ENCODE measurements at places on chromosomes 4 and X.

DNA sequence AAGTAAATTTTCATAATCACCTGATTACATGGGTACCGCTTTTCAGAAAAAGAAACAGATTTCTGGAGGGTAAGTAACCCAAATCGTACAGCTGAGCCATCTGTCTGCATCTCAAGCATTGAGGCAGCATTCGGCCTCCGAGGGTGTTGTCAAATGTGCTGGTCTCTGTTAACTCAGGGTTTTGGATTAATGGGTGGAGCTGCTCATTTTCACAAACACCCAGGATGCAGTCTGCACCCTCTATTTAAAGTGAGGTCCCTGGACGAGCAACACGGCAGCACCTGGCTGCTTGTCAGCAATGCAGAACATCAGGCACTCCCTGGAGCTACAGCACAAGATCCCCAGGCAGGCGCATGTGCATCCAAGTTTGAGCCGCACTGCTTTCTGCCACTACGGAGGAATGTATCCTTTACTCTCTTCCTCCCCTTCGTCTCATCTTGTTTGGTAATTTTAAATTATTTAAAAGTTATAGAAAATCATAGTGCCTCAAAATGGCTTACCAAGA is 24.7 kb upstream of the NAP1L5 start:
- DNase-seq, result no peak

GRCh38 chr4:137707102-137707620 is 174.9 kb upstream of the PCDH18 start:
- DNase-seq, result no peak

DNA sequence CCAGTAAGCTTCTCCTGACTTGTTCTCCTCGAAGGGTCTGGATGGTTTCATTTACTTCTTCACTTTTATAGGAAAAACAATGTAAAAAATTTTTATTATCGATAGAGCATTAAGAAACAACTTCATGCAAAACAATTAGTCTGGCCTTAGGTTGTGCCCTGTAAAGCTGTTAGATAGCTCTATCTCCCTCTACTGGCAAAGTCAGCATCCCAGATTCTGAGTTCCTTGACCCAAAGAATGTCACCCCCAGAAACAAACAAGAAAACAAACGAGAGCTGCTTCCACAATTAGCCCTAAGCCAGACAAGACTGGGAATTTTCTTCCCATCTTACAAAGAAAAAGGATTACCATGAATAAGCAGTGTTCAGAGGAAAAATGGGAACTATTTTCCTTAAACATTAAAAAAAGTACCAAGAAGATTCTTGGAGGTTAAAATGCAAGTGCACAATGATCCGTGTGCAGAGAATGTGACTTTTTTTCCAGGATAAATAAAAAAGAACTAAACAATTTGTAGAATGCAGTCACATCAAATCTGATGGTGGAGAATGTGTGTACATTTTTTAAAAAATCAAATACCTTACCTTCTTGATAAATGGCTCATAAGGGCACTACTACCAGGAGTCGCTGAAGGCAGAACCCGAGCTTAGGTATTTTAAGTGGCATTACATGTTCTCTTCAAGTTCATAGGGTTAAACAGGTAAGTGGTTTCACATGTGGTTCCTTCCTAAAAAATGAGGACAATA is 293.2 kb downstream of the FBXO8 start:
- DNase-seq, result peak; percentile 31

DNA sequence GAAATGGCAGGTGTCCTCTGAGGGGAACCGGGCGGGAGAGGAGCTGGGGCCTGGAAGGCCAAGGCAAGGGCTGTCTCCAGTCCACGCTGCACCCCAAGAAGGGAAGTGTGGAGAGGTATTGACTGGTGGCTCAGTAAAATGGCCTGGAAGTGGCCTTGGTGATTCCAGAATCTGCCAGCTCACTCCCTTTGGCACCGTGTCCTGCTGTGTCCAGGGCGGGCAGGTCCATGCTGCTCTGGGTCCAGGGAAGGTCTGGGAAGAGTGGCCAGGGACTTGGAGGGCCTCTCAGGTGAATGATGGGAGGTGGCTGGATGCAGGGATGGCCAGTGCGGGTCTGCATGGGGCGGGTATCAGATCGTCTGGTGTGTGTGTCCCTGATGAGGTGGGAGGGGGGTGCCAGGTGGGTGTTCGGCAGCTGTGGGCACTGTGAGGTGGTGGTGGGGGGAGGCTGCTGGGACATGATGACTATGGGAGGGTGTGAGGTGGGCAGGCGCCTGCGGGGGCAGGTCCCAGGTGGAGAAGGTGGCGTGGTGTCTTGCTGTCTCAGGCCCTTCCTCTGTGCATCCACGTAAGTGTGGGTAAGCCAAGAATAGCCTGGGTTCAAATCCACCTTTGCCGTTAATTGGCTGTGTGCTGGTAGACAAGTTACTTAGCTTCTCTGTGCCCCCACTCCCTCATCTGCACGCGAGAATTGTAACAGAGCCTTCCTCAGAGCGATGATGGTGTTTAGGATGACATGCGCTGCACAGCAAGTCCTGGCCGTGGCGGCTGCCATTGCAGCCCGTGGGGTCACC is 17.7 kb downstream of the RGS12 start:
- no peak for DNase-seq

GRCh38 chrX:48649102-48649501 is 34.5 kb upstream of the WAS start:
- no peak for DNase-seq

GRCh38 chr4:6658209-6658595 is 17.7 kb downstream of the MRFAP1 start:
- no peak for DNase-seq

DNA sequence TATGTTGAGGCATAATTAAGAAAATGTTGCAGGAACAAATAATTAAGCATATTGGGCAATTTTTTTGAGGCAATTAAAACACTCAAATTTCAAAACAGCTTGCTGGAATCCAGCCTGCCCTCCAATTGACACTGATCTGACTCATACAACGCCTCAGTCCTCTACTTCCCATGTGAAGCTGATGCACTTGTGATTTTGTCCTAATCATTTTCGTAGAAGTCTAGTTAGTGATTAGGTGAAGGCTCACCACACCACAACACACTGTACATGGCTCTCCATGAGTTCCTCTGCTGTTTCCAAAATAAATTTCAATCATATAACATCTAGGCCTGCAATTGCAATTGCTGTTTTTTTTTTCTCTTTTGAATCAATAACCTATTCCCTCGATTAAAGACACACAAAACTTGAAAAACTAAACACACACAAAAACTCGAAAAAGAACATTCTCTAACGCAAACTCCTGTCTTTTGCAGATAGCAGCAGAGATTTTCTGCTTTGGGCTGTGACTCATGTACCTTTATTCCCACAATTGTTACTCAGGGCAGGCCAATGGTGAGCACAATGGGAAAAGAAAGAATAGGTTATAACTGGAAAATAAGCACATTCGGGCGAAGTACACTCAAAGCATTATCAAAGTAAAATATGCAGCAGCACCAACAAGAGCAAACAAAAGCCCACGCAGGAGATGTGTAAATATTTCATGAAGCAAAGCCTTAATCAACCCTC is 1.7 kb downstream of the GPRIN3 start:
- no peak for DNase-seq

- DNase-seq, result peak; percentile 36
Measured at GRCh38 chr4:155433636-155434360, 57.0 kb upstream of the MAP9 start.

- DNase-seq, result peak; percentile 6
Measured at GRCh38 chrX:20906571-20906970, 467.6 kb upstream of the CNKSR2 start.

- peak; percentile 47 for DNase-seq
Measured at GRCh38 chr4:160848901-160849760, 1314.7 kb downstream of the FSTL5 start.

- no peak for DNase-seq
Measured at GRCh38 chr4:76836860-76837562, 60.9 kb downstream of the SOWAHB start.

GRCh38 chr4:56637154-56637553 is 43.9 kb downstream of the HOPX start:
- DNase-seq, result no peak

DNA sequence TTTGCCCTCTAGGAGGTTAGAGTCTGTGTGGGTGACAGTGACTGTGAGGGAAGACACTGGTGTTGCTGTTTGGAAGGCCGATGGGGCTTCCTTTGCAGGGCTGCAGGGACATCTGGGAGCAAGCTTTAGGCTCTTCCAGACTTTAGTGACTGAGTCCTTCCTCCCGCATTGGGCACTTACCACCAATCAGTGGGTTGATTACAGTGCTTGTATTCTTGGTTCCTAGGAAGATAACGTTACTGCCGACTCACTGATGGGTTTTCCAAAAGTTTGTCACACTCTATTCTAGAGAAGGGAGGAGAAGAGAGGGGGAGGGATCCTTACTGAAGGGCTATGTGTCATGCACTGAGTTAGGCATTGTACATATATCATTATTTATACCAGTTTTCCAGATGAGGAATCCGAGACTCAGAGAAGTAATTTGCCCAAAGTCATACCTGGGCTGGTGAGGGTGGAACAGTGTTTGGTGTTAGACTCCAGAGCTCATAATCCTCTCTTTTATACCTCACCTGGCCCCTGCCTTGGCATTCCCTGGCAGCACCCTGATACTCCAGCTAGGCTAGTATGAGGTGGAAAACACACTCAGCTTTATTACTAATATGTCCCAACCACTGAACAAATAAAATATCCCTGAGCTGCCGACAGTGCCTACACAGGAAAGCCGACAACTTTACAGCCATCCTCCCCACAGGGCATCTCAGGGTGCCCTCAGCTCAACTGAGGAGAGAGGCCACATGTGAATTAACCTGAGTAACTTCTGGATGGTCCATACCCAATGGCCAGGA is 3.8 kb downstream of the CHST7 start:
- no peak for DNase-seq

GRCh38 chr4:172758586-172759340 is 409.8 kb upstream of the GALNT7 start:
- DNase-seq, result peak; percentile 73

- DNase-seq, result peak; percentile 88
Measured at GRCh38 chrX:78653118-78653822, 5.9 kb downstream of the RTL3 start.

GRCh38 chrX:1813809-1814208 is 198.9 kb downstream of the ASMT start:
- no peak for DNase-seq

GRCh38 chrX:40177117-40177430 is 79.3 kb upstream of the BCOR start:
- no peak for DNase-seq

GRCh38 chr4:102139132-102139573 is 206.1 kb downstream of the SLC39A8 start:
- peak; percentile 82 for DNase-seq

GRCh38 chr4:88985088-88985773 is 71.8 kb downstream of the FAM13A start:
- peak; percentile 90 for DNase-seq

GRCh38 chr4:107631560-107631959 is 88.5 kb downstream of the PAPSS1 start:
- no peak for DNase-seq

GRCh38 chr4:154137320-154137905 is 348.5 kb upstream of the SFRP2 start:
- no peak for DNase-seq

GRCh38 chrX:110125446-110126162 is 122.7 kb downstream of the TMEM164 start:
- DNase-seq, result peak; percentile 9

- DNase-seq, result peak; percentile 68
Measured at GRCh38 chr4:140756319-140757231, at the start of gene TBC1D9. Gene TBC1D9, minus strand, starts transcription at chr4:140756385. Its CDS starts 340 bp downstream, at chr4:140756045.

DNA sequence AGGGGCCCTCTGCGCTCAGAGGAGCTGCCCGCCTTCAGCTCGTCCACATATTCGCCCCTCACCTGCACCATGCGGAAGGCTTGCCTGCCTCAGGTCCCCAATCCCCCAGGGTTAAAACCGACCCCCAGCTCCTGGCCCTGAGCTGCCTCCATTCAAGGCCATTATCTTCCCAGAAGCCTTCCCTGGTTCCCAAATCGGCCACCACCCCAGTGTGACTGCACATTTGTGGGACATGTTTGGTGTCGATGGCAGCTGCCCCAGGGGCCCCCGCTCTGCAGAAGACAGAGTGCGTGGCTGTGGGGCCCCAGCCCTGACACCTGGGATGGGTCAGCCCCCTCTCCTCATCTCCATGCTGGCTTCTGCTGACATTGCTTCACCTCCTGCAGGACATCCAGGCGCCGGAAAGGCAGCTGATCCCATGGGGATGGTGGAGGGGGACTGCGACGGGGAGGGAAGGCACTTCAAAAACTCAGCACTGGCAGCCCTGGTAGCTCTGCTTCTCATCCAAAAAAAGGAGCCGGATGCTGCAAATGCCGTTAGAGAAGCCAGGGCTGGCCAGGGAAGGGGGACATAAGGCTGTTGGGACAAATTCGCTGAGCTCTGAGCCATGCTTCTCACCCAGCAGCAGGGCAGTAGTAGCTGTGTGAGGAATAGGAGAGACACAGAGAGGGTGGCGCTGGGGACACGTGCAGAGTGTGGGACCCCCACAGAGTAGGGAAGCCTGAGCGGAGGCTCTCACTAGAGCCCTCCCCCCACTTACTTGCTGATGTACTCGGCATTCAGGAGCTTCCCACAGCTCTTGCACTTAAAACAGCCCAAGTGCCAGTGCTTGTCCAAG is 78.5 kb downstream of the ABLIM2 start:
- DNase-seq, result no peak

- DNase-seq, result no peak
Measured at GRCh38 chr4:8341691-8342090, 72.1 kb downstream of the HTRA3 start.

GRCh38 chr4:106034751-106035150 is 139.5 kb downstream of the NPNT start:
- no peak for DNase-seq

GRCh38 chrX:78712336-78712735 is 35.2 kb upstream of the LPAR4 start:
- DNase-seq, result peak; percentile 51

- DNase-seq, result peak; percentile 48
Measured at GRCh38 chr4:53889326-53890055, 174.9 kb downstream of the CHIC2 start.

DNA sequence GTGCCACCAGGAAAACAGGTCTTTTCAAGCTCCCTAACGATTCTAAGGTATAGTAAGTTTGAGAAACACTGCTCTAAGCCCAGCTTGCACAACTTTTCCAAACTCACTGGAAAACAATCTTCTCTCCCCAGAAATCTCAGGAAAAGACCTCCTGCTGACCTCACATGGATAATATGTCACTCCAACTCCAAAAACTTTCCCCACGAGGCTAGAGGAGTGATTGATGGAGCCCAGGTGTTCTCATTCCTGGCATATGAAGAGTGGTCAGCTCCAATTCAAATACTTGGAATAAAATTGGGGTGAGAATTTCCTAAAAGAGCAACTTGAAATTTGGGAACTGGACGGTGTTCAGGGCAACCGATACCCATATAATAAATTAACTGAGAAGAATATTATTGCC is 299.9 kb downstream of the PPP4R3C start:
- DNase-seq, result no peak

GRCh38 chrX:24184018-24184417 is 34.5 kb downstream of the ZFX start:
- DNase-seq, result no peak

DNA sequence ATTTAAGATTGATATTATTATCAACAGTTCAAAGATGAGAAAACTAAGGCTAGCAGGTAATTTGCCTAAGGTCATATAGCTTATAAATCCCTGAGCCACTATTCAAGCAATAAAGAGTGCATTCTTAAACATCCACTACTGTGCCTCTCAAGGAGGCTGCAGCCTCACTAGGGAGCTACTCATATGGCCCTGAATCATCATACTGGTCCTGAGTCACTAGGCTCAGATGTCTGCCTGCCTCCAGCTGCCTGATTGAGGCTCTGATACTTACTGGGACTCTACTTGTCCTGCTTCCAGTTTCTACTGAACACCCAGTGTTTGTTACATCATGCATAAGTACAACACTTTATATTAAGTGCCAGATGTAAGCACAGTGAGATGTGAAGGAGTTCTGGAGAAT is 110.7 kb downstream of the AASDH start:
- DNase-seq, result peak; percentile 30

All from fibroblast of upper back skin (primary cell).